ENCODE measurements at places on chromosomes 3 and 15. TPM values are rescaled to one million over a fixed set of nuclear protein-coding genes. Genes with fewer than 3 reads are reported as not detected.

IGF2BP2 gene
- polyA plus RNA-seq: 37.6 TPM

WNT7A gene
- polyA plus RNA-seq: 0.07 TPM

SPATA12 gene
- 0.08 TPM for polyA plus RNA-seq

ITPKA gene
- not detected for polyA plus RNA-seq

NBEAL2 gene
- polyA plus RNA-seq: 14.7 TPM

CPLX3 gene
- polyA plus RNA-seq: not detected

UTS2B gene
- polyA plus RNA-seq: not detected

STAB1 gene
- 46.6 TPM for polyA plus RNA-seq

APBA2 gene
- 5.7 TPM for polyA plus RNA-seq

SRPRB gene
- polyA plus RNA-seq: 35.9 TPM

DENND6A gene
- polyA plus RNA-seq: 16.3 TPM

CACNA2D3 gene
- polyA plus RNA-seq: 1.9 TPM

FOXB1 gene
- not detected for polyA plus RNA-seq

FGD5 gene
- polyA plus RNA-seq: 20.9 TPM

DAZL gene
- polyA plus RNA-seq: not detected

BUB1B gene
- polyA plus RNA-seq: 23.3 TPM

EBLN2 gene
- 1.3 TPM for polyA plus RNA-seq

NPRL2 gene
- 19.5 TPM for polyA plus RNA-seq

INSYN1 gene
- polyA plus RNA-seq: 5.5 TPM

CRBN gene
- polyA plus RNA-seq: 37.7 TPM

KCNAB1 gene
- polyA plus RNA-seq: 5.1 TPM

NPAP1 gene
- polyA plus RNA-seq: 0.07 TPM

ADGRG7 gene
- 0.04 TPM for polyA plus RNA-seq

CSPG5 gene
- 1.3 TPM for polyA plus RNA-seq

CGNL1 gene
- 10.1 TPM for polyA plus RNA-seq

SH2D7 gene
- polyA plus RNA-seq: 0.16 TPM

ECE2 gene
- not detected for polyA plus RNA-seq

SIDT1 gene
- 2.8 TPM for polyA plus RNA-seq

CLSTN2 gene
- 2.6 TPM for polyA plus RNA-seq

KNG1 gene
- not detected for polyA plus RNA-seq
